Choroid plexus epithelial cell (primary cell): ENCODE measurements at places on chromosomes 6 and 20.
A peak's percentile ranks its signal among the peaks of the same experiment; 100 is the strongest.

DNA sequence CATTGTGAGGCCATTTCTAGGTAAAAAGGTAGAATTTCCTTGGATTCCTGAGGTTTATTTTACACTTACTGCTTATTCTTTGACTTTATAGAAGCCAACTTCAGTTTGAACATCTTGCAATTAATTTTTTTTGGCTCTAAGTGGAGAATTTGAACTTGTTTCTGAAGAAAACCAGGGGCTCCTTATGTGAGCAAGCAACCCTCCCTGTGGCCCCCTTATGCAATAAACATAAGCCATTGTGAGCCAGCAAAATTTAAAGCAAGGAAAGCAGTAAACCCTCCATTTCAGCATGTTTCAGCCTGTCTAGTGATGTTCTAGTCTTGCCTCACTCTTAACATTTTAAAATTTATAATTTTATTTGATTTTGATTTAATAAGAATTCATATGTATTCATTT, 5.6 kb downstream of the HLA-F start:
- no peak for DNase-seq

DNA sequence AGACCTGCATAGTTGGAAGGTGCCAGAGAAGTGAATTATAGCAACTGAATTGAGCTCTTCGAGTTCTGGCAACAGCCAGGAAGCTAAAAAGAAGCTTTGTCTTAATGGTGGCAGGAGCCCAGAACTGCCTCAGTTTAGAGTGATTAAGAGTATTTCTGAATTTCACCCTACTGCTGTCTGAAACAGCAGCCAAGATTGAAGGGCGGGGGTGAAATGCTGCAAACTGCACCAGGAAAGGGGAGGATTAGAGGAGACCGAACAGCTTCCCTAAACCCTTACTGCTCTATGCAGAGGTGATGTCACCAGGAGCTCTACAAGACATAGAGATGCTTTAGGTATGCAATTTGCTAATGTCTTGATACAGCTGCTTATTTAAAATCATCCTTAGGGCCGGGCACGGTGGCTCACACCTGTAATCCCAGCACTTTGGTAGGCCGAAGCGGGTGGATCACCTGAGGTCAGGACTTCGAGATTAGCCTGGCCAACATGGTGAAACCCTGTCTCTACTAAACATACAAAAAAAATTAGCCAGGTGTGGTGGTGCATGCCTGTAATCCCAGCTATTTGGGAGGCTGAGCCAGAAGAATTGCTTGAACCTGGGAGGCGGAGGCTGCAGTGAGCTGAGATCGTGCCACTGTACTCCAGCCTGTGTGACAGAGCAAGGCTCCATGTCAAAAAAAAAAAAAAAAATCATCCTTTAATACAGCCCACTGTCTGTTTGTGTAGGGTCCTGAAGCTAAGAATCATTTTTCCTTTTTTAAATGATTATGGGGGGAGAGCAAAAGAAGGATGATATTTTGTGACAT, 91.7 kb upstream of the IYD start:
- DNase-seq = no peak

DNA sequence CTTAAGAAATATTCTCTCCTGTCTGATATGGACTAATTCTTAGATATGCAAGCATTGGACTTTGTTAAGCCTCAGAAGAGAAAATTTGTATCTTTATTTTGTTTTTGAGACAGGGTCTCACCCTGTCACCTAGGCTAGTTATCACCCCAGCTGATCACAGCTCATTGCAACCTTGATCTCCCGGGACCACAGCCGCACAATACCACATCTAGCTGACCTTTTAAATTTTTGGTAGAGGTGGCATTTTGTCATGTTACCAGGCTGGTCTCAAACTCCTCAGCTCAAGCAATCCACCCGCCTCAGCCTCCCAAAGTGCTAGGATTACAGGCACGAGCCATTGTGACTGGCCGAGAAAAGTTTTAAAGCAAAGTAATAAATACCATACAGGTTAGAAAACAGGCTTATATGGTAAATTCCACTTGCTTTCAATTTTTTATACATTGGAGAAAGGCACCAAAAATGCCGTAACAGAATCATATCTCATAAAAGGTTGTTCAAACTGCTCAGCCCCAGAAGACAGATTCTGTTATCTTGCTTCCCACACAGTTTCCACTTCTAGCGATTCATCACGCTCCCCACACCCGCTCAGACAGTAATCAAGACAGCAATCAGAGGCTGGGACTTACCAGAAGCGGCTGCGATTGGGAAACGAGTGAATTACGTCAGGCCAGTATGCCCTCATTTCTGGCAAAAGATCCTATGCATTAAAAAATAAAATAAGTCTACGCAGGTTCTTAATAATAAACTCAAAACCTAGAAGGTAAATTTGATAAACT, 13.8 kb downstream of the RNASET2 start:
- peak; percentile 23 for DNase-seq

DNA sequence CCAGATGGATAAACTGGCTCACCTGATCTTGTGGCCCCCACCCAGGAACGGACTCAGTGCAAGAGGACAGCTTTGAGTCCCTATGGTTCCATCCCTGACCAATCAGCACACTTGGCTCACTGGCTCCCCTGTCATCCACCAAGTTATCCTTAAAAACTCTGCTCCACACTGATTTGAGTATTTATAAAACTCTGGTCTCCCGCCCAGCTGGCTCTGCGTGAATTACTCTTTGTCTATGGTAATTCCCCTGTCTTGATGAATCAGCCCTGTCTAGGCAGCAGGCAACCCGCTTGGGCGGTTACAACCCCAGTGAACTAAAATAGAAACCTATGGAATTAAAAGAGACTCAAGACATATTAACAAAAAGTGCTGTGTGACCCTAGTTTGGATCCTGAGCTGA, 38.1 kb upstream of the CD83 start:
- peak; percentile 21 for DNase-seq

- no peak for DNase-seq
Observed at GRCh38 chr20:9021216-9021615, 47.7 kb upstream of the PLCB4 start.

DNA sequence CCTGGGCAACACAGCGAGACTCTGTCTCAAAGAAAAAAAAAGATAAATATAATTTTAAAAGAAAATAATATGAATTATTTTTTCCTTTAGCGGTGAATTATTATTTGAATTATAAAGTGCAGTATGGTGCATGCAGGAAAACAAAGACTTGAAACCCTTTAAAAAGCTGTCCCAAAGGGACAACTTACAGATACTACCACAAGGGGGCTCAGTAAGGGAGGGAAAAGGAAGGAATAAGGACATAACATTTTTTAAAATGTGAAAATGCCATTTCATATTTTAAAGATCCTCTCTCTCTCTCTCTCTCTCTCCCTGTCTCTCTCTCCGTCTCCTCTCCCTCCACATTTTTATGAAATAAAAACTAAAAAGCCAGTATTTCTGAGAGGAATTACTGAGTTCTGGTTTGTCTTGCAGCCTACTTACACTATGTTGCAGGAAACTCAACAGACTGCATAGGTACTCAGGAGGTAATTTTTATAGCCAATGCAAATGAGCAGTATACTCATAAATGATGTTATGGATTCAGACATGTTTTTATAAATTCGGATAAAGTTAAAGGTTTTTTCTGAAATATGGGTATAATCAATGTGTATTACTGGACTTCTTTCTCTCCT, 455.0 kb upstream of the GJE1 start:
- DNase-seq = peak; percentile 73

- no peak for DNase-seq
Observed at GRCh38 chr6:35362200-35362599, 19.8 kb downstream of the PPARD start.

DNA sequence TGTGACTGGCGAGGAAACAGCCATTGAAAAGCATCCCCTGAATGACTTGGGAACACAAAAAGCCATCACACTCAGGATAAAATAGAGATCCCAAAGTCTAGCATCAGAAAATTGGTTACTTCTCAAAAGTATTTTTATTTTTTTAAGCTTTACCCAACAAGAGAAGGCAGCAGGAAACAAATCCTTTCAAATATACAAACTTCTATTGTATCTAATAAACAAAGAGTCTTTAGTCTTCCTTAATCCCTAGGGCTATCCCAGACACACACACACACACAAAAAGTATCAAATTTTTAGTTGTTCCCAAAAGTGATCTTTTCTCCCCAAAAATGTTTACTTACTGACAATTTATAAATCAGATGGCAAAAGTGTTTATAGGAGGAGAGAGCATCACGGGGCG, 33.2 kb upstream of the MARCKS start:
- no peak for DNase-seq

GRCh38 chr20:52923123-52923937, 48.8 kb upstream of the TSHZ2 start:
- DNase-seq = peak; percentile 57

GRCh38 chr20:16785226-16785625, 37.1 kb downstream of the OTOR start:
- peak; percentile 54 for DNase-seq

- no peak for DNase-seq
Observed at GRCh38 chr6:96450082-96450769, 71.4 kb upstream of the UFL1 start.

GRCh38 chr20:34365765-34366213, 2.7 kb downstream of the ITCH start:
- DNase-seq = no peak

DNA sequence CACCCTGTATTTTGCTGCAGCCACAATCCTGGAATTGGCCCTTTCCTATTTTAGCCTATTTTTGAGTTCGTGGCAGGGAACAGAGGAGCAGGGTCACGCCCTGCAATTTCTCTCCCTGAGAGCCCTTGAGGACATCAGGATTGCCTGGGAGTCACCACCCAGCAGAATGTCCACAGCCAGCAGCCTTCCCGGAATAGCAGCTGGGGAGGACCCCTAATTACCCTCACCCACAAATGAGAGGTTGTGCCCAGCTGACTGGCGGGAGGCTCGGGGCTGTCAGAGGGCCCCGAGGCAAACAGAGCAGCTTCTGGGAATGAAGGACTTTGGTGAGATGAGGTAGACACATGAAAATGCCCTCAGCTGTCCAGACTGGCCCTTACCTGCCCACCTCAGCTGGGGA, 165.1 kb downstream of the PREX1 start:
- no peak for DNase-seq

DNA sequence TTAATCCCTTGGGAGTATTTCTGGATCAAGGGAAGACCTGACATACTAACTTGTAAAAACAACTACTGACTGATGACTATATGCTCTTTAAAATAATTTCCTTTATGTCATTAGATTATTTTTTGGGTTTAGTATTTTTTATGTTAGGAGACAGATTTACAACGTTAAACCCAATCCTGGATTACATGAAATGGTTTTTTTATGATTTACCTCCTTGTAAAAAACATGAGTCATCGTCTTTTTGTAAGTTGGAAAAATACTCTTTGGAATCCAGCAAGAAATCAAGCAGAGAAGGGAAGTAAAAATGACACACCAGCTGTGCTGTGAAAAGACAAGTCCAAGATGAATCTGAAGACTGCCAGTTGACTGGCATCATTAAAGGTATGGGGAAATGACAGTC, 6.7 kb downstream of the STK4 start:
- DNase-seq = peak; percentile 36

DNA sequence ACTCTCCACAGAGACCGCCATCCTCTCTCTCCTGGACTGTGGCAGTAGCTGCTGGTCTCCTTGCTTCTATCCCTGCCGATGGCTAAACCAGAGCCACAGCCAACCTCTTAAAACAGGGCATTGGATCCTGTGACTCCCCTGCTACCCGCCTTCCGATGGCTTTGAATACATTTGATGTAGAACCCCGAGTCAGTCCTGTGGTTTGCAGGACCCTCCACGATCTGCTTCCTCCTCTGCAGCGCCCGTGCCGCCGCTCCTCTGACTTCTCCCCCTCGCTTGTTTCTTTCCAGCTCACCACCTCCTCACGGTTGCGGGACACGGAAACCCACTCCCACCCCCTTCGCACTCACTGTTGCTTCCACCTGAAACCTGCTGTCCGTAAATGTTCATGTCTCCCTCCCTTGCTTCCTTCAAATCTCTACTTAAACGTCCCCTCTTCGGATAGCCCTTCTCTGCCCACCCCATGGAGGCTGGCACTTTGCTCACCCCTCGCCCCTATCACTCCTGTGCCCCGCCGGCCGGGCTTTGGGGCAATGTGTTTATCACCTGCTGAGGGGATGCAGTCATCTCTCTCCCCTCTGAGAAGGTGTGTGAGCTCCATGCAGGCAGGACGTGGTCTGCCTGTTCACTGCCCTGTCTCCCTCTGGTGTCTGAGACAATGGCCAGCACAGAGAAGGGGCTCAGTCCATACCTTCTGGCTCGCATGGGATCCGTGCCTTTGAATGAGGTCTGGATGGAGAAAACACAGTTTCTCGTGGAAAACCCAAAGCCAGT, 67.8 kb downstream of the GFOD1 start:
- no peak for DNase-seq

DNA sequence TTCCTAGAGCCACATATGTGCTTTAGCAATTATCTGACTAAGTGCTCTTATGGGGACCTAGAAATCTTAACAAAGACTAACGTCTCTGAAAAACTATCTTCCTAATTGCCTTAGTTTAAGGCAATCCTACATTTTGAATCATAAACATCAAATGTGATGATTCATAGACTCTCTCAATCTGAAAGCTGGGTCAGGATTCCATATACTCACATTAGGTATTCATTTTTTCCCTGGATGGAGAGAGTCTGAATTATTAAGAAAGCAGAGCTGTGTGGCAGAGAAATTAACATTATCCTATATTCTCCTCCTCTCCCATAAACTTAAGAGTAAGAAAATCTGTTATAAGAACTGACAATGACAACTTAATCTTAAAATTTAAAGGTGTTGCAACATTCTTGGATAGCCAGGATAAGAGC, 1.6 kb upstream of the PRL start:
- DNase-seq = peak; percentile 23

DNA sequence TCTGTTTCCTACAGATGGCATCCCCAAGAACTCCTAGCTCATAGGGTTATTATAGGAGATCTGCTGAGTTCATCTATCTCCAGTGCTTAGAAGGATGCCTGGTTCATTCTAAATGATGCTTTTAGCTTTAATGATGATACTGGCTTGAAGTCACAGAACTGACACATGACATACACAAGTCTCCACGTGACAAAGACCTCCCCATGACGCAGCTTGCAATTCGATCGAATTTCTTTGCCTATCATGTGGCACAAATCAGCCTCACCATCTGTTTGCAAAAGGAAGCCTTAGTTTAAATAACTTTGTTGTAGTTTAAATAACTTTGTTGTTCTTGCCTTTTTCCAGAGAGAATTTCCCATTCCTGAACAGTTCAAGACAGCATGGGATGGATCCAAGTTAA, 44.1 kb upstream of the FAM8A1 start:
- no peak for DNase-seq

- no peak for DNase-seq
Observed at GRCh38 chr6:111652156-111652555, 46.5 kb upstream of the TRAF3IP2 start.
